ENCODE measurements at places on chromosomes 2 and 18.

DNA sequence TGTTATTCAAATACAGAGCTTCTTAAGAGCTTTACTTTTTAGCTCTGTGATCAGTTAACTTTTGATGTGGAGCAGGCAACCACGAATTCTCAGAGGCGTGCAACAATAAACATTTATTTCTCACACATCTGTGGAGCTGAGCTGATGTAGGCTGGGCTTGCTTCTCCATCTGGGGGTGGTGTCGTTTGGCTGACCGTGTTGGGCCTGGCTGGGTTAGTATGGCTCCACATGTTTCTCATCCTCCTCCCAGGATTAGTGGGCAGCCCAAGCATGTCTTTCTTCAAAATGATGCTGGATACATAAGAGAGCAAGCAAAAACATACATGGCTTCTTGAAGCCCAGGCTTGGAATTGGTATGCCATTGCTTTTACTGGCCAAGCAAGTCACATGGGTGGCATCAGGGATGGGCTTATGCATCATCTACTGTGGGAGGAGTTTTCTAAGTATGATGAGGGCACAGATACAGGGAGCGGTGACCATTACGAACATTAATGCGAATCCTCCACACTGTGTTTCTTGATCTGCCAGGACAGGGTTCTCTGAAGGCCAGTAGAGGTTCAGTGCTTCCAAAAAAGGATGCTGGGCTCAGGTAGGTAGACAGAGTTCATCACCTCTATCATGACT, 157.0 kb upstream of the TNP1 start:
- DNase-seq, result no peak

GRCh38 chr2:100676346-100676745, 113.6 kb downstream of the PDCL3 start:
- DNase-seq, result no peak

DNA sequence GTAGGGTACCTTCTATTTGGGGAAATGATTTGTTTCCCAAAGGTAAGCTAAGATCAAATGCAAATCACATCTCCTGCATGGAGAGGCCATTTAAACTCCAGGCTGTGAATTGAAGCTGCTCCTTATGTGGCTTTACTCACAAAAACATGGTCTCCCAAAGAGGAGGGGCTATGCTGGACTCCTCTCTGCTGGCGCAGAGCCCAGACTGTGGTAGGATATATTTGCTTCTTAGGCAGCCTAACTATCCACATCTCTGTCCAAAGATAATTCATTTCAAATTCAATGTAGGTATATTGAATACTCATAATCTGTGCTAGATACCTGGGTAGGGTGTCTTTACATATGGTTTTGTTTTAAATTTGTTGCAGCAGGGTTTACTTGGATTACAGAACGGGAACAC, 358.5 kb downstream of the ALK start:
- DNase-seq, result no peak

GRCh38 chr2:220783671-220784070, 788.4 kb downstream of the EPHA4 start:
- no peak for DNase-seq

DNA sequence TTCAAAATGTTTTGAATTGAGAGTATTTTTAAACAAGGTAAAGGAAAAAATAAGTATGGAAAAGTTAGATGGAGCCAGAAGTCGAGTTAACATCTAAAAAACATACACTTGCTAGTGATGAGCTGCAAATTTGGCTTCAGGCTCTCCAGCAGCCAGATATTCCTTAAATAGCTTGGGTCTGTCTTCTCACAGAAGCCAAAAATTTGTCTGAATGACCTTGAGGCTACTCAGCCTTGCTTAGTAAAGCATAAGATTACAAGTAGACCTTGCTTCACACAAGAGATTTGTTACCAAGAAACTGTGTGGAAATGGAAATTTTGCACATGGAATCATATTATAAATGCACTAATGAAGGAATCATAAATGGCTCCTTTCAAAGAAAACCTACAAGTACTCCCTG, 40.8 kb upstream of the GRB14 start:
- no peak for DNase-seq

DNA sequence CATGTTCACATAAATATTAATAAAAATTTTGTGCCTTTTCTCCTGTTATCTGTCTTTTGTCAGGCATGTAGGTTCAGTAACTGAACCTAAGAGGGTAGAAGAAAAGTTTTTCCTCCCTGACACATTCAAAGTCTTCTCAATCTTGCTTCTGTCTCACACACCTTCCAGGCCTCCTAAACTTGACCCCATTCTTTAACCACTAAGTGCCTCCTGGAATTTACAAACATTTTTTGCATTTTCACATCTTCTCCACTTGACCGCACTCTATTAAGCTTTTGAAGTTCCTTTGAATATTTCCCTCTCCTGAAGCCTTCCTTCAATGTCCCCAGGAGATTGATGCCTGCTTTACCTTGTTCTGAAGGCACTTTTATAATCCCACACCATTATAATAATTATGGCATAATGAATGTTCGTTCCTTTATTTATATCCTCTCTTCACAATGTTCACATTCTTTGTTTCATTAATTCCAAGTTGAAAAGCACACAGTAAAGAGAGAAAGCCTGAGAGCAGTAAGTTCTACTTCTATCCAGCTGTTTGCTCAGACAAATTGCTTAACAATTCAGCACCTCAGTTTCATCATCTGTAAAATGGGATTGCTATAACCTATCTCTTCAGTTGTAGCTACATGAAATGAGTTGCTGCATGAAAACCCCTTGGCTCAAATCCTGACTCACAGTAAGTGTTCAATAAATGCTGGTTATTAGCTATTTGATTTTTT, 184.8 kb upstream of the KLHL29 start:
- no peak for DNase-seq

DNA sequence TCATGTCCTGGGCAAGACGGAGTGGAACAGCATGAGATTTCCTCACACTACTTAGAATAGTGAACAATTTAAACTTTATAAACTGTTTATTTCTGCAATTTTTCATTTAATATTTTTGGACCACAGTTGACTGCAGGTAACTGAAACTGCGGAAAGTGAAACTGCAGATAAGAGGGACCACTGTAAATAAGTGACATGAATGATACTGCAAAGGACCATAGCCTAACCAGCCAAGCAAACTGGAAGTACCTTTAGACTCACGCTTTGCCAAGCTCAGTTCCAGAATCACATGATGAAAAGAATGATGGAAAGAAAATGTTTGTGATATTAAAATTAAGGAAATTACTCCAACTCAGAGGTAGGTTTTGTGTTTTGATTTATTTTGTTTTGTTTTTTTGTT, 94.6 kb upstream of the ITGA4 start:
- no peak for DNase-seq

DNA sequence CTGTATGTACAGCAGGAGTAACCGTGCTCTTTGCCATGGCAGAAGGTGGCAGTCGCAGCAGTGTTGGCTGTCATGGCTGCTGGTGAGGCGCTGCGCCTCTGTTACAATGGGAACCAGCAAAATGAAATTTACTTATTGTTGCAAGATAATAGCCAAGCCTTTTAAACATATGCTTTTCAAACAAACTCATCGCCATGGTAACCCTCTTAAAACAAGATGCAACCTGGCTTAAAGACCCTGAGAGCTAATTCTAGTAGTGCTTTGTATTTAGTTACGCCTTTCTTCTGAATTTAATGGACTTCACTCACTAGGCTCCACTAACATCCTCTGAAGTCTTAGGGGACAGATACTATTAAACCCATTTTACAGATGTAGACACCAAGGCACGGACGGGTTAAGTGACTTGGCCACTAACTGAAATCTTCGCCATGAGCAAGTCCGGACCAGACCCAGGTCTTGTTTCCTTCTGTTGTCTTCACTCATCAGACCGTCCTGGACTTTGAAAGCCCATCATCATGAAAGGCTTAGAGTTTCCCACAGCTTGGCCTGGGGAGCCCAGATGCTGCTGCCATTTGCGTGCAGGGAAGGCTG, 111.6 kb upstream of the ODC1 start:
- no peak for DNase-seq

- DNase-seq, result no peak
Observed at GRCh38 chr2:109242210-109242653, 113.2 kb downstream of the SH3RF3 start.

DNA sequence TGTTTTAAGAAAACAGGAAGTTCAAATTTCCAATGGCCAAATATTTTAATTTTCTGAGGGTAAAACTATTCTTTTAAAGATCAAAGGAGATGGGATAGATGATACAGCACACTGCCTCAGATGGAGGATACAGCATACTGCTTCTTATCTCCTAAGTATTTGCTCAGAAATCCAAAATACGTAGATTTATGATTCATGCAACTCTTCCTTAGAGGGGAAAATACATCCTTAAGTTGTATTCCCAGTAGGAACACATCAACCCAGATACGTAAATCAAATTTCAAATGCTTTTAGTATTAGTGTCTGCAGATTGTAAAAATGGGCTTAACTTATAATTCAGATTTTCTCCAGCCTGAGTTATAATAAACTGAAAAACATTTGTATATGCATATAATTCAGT, 235.2 kb downstream of the ZNF385B start:
- DNase-seq, result no peak

GRCh38 chr2:71600555-71600954, 147.2 kb downstream of the DYSF start:
- no peak for DNase-seq

- DNase-seq, result no peak
Observed at GRCh38 chr2:216960671-216961268, 100.9 kb upstream of the TNP1 start.

- DNase-seq, result no peak
Observed at GRCh38 chr2:149661844-149662243, 74.3 kb upstream of the MMADHC start.

DNA sequence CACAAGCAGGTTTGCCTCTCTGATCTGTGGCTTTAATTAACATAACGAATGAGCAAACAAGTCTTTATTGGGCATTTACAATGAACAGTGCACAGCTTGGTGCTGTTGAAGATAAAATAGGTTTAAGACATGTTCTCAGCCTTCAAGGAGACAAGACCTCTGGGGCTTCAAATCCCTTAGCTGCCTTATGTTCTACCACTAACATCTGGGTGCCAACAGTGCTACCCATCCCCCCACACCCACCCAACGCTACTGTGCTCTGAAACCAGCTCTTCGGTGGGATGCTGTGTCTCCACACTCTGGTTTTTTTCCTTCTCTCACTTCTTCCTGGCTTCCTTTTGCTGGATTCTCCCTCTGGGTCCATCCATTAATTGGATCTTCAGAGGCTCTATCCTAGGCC, 14.1 kb upstream of the B3GNT2 start:
- no peak for DNase-seq

GRCh38 chr18:61001138-61001537, 332.1 kb upstream of the CDH20 start:
- no peak for DNase-seq

DNA sequence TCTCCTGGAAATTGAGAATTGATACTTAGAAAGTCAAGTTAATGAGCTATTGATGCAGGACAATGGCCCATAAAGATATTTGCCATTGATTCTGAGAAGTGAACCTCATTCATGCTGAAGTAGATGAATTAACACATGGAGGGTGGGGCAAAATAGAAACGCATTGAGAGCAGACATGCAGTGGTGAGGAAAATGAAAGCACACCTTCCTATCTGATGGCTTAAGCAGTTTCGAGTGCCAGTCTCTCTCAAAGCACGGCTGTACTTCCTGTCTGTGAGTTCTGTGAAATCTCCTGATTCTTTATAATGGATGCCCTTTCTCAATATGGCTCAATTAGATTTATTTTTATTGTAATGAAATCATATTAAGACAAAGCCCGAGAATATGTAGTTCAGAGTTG, 247.0 kb downstream of the TMX3 start:
- DNase-seq, result no peak

DNA sequence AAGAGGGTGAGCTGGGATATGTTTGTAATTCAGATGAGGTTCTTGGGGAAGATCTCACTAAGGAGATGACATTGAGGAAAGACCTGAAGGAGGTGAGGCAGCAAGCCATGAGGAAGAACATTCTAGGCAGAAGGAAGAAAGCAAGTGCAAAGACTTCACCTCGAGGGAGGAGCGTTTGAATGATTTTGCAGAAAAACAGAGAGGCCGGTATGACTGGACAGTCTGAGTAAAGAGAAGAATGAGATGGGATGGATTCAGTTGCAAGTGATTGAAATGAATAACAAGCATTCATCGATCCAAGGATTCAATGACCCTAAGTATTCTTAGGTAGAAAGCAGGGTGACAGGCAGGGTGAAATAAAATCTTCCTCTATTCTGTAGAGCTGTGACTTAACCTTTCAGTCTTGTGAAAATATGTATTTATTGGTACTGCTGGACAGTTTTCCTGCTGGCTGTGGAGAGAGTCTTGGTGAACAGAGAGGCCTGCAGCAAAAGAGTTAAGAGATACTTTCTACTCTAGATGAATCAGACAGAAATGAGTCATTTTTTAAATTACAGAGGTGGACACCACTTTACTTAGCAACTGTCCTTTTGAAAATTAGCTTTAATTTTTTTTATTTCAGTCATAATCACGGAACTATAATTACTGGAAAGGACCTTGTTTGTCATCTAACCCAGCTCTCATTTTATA, 278.4 kb downstream of the LRRTM1 start:
- DNase-seq, result no peak

- no peak for DNase-seq
Observed at GRCh38 chr2:150126143-150126740, 361.2 kb downstream of the RND3 start.

- DNase-seq, result no peak
Observed at GRCh38 chr2:110173523-110173922, 31.3 kb downstream of the NPHP1 start.

DNA sequence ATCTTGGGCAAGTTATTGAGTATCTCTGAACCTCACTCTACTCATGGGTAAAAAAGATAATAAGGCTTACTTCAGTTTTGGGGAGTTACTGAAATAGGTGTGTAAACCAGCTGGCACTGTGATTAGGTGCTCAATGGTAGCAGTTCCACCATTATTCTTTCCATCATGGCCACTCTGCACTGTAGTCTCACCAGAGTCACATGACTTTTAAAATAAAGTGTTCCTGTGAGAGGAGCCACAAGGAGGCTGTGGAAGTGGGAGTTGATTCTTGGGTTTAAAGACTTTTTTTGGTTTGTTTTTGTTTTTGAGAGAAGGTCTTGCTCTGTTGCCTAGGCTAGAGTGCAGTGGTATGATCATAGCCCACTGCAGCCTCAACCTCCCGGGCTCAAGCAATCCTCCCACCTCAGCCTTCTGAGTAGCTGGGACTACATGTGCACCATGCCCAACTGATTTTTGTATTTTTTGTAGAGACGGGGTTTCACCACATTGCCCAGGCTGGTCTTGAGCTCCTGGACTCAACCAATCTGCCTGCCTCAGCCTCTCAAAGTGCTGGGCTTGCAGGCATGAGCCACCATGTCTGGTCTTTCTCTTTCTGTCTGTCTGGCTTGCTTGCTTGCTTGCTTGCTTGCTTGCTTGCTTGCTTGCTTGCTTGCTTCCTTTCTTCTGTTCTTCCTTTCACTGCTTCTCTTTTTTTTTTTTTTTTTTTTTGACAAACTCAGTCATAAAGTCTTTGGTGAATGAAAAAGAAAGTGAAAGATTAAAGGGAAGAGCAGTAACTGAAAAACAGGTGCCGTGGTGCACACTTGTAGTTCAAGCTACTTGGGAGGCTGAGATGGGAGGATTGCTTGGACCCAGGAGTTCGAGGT, 21.2 kb upstream of the ACVR1 start:
- DNase-seq, result no peak

DNA sequence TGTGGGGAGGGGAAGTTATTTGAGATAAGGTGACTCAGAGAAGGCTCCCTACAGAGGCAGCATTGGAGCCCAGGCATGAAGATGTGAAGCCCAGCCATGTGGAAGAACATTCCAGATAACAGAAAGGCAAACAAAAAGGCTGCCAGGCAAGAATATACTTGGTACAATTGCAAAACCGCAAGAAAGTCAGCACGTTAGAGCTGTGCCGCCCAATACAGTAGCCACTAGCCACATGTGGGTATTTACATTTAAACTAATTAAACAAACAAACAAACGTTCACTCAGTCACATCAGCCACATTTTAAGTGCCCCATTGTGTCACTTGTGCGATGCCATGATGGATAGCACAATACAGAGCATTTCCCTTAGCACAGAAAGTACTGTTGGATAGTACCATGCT, 179.6 kb downstream of the SATB2 start:
- DNase-seq, result no peak

Data from GM12878 (cell line).